ENCODE measurements at places on chromosomes 6 and 20.

GRCh38 chr6:138272533-138273315 is 54.4 kb upstream of the PBOV1 start:
- DNase-seq = peak; percentile 11

DNA sequence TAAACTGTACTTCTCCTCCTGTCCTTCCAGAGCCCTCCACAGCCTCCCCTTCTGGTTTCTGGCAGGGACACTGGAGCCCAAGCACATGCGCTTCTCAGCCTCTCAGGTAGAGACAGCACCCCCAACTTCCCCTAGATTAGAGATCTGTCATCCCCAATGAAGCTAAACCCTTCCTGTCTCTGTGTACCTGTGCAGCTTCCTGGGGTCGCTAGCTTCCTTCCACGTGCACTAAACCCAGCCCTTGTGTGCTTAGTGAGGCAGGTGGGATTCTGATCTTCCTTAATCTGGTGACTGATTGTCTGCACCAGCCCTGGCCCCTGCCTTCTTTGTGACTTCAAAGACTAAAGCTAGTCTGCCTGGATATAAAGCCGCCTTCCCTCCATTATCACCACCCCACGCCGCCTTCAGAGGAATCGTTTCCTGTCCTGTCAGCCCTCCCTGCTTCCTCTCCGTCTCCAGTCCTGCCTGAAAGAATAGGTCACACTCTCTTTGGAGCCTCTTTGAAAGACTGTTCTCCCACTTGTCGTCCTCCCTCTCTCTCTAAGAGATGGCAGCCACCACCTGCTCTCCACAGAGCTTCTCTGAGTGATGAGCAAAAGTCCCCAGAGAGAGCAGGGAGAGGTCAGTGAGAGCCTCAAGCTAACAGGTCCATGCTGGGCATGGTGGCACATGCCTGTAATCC is 27.5 kb downstream of the CAPN11 start:
- no peak for DNase-seq

DNA sequence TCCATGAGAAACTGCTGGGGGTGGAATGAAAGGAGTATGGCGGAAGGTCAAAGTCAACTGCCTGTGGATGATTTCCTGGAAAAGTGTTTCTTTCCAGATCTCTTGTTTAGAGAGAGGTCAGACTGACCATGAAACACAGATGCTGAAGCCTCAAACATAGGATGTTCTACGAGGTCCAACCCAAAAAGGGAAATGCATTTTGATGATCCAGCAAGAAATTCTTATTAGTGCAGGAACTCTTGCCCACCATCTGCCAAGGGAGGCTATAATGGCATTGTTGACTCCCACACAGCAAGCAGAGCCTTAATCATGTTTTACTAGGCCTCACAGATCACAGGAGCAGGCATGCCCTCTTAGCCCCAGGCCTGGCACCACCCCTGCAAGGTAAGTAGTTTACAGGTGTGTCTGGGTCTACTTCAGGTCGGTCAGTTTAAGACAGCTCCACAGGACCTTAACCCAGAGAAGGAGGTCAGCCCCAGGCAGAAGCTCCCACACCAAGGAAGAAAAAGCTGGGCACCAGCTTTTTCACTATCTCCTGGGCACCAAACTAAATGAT is 67.6 kb upstream of the CNKSR3 start:
- DNase-seq = no peak

- DNase-seq = no peak
Measured at GRCh38 chr6:95081231-95081630, 496.1 kb upstream of the MANEA start.

- DNase-seq = no peak
Measured at GRCh38 chr6:70592391-70593117, 25.8 kb downstream of the SDHAF4 start.

- DNase-seq = no peak
Measured at GRCh38 chr6:16972535-16972934, 129.3 kb upstream of the STMND1 start.

GRCh38 chr6:137216106-137216505 is 3.1 kb downstream of the IFNGR1 start:
- no peak for DNase-seq

DNA sequence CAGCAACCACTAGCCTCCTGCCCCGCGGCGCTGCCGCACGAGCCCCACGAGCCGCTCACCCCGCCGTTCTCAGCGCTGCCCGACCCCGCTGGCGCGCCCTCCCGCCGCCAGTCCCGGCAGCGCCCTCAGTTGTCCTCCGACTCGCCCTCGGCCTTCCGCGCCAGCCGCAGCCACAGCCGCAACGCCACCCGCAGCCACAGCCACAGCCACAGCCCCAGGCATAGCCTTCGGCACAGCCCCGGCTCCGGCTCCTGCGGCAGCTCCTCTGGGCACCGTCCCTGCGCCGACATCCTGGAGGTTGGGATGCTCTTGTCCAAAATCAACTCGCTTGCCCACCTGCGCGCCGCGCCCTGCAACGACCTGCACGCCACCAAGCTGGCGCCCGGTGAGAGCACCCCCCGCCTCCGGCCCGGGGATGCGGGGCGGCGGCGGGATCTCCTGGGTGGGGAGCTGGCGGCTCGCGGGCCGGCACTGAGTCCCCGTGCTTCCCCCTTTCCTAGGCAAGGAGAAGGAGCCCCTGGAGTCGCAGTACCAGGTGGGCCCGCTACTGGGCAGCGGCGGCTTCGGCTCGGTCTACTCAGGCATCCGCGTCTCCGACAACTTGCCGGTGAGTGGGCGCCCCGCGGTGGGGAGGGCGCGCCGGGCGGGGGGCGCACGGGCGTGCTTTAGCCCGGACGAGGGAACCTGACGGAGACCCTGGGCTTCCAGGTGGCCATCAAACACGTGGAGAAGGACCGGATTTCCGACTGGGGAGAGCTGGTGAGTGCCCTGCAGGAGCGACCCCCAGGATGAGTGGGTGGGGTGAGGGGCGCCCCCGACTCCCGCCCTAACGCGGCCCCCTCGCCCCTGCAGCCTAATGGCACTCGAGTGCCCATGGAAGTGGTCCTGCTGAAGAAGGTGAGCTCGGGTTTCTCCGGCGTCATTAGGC is 585 bp downstream of the PIM1 start:
- DNase-seq = peak; percentile 79

- DNase-seq = peak; percentile 68
Measured at GRCh38 chr6:125393449-125393858, 91.7 kb upstream of the HDDC2 start.

GRCh38 chr6:63188828-63189227 is 22.4 kb upstream of the FKBP1C start:
- DNase-seq = peak; percentile 1

DNA sequence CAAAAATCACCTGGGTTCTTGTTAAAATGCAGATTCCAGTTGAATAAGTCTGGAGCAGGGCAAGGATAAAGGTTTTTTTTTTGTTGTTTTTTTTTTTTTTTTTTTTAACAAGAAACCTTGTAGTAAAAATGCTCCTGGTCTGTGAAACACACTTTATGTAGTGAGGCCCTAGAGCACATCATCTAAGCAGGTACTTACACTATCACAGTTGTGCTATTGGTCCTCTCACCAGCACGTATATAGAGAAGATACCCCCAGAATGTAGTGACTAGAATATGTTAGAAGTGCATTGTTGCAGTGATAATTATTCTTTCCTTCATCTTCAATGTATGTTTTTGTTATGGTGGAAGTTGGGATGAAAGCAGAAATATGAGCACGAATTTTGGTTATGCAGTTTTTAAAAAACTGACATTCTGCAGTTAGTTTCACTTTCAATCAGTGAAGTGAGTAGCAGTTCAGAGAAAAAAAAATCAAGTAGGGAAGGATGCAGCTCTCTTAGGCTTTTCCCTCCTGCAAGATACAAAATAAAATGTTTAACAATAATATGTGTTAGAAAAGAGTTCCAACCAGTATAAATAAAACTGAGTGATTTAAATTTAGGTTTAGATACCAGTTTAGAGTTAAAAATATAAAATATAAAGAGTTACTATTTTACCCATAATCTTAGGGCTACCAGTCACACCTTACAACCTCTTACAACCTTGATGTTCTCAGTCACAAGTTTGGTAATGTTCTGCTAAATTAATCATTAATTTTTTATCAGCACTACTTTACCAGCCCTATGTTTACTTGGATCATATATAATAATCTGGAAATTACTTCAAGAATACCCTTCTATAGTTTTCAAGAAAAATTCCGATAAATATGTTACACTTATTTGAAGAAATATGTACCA is 9.2 kb upstream of the DEFB113 start:
- DNase-seq = no peak

DNA sequence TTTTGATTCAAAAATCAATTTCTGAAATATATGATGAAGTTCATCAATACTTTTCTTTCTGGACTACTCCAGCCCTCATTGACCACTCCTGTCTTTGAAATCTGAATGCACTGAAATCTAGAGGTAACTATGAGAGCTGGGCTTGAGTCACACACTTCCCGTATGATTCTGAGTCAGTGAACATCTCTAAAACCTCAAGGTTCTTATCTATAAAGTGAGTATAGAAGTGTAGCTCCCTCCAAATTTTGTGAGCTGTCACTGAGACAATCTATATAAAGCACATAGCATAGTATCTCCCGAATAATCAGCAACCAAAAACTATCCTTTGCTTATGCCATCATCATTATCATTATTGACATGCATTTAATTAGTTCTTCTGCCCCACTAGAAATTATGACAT is 182.4 kb downstream of the TSHZ2 start:
- peak; percentile 12 for DNase-seq

GRCh38 chr6:53924277-53924676 is 129.5 kb downstream of the LRRC1 start:
- no peak for DNase-seq

DNA sequence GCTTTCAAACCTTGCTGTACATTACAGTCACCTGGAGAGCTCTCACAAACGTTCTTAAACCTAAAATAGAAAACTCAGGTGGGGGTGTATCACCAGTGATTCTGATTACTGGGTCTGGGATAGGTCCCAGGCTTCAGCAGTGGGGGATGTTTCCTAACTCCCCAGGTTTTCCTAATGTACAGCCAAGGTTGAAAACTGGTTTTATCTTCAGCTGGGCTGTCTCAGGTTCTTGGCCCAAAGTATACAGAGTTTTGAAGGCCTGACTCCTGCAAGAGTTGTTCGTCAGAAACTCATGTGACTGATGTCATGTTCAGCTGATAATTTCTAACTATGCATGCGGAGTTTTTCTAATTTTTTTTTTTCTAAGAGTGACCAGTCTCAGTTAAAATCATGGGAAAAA is 9.8 kb downstream of the SYCP2L start:
- no peak for DNase-seq

DNA sequence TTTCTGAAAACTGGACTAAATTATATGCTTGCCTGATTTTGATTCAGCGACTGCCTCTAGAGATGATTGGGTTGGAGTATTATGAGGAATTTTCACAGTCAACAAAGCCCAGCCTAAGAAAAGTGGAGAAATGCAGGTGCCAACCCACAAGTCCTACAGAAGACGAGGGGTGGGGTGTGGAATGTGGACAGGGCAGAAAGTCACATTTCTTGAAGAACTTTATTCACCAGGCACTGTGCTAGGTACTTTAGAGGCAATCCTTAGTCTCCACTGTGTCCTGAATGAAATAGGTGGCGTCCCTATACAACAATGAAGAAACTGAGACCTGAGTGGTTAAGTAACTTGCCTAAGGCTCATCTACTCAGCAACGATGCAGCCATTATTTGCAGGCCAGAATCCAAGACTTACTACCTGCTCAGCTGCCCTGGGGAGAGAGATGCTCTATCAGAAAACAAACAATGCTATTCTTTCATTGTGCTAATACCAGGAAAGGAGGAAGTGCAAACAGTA is 106.3 kb downstream of the RNF144B start:
- DNase-seq = peak; percentile 15

GRCh38 chr6:24686946-24687345 is 20.1 kb downstream of the ACOT13 start:
- no peak for DNase-seq

GRCh38 chr6:42368181-42368580 is 83.5 kb downstream of the TRERF1 start:
- peak; percentile 59 for DNase-seq

DNA sequence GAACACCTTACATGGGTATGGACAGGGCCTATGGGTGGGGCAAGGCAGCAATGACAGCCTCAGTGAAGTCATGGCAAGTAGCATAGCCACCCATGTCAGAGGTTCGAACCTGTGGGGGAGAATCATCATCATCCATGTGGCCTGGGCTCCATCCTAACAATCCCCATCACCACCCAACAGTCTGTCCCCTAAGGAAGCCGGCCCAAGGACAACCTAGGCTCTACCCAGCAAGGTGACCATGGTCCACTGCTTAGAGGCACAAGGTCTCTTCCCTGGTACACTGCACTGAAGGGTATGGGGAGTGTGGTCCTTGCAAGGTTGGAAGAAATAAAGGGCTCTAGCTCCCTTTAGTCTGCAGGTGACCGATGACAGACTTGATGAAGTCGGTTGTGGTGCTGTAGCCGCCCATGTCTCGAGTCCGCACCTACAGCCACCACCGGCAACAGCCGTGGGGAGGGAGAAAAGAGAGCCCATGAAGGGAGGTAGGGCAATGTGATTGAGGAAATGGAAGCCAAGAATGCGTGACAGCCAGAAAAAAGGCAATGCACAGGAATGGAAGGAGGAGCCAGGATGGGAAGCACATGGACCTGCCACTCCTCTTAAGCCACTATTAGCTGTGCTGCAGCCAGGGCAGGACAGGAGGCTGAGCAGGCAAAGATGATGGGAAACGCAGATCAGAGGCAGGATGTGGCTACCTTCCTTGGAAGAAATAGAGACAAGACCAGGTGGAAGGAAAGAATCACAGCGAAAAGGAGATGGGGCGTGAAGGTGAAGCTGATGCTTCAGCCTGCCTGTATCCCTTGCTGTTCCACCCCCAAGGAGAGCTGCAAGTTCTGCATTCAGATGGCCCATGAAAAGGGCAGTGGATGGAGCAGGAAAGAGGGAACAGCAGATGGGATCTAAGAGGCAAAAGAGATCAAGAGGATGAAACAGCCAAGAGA is 5.3 kb downstream of the IDH3B start:
- DNase-seq = peak; percentile 44

GRCh38 chr20:31476643-31477215 is 1.6 kb downstream of the REM1 start:
- DNase-seq = no peak

GRCh38 chr6:9675122-9675521 is 739.8 kb downstream of the TFAP2A start:
- DNase-seq = no peak

DNA sequence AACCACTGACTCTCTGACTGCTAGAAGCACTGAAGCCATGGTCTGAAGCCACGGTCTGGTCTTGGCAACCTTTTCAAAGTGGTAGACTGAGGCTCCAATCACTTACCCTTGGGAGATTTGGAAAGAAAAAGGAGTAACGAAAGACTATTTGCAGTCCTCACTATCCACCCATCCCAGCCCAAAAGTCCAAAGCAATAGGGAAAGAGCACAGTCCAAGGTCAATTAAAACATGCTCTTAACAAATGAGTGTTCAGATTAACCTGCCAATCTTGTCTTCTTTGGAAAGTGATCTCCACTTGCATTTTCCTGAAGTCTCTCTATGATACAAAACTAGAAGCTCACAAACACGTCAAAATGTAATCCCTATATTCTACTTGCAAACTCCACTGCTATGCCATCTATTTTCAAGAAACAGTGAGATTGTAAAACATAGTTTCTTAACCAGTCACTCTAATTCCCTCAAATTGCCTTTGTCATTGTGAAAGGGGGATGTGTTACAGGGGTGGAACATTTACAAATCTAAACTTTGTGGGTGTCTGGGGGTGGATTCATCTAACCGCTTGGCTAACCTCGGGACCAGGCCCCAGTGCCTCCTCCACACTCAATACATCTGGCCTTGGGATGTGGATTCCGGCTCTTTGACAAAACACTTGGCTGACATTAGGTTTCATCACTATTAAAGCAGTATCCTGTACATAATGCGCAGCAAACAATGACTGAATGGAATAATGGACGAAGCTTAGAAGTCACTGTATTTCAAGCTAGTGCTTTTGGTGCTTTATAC is 56.4 kb downstream of the B4GALT5 start:
- DNase-seq = no peak

Measured in hematopoietic multipotent progenitor cell treated with erythropoietin and hydrocortisone succinate and interleukin-3 and kit ligand, for 4 days (in vitro differentiated cells).